M059J (cell line): ENCODE measurements at places on chromosomes 12 and 14.

GRCh38 chr12:103758310-103759089 lies 82.5 kb downstream of the NT5DC3 start:
- no peak for DNase-seq

- DNase-seq: no peak
Measured at GRCh38 chr12:43736927-43737440, 21.6 kb downstream of the PUS7L start.

DNA sequence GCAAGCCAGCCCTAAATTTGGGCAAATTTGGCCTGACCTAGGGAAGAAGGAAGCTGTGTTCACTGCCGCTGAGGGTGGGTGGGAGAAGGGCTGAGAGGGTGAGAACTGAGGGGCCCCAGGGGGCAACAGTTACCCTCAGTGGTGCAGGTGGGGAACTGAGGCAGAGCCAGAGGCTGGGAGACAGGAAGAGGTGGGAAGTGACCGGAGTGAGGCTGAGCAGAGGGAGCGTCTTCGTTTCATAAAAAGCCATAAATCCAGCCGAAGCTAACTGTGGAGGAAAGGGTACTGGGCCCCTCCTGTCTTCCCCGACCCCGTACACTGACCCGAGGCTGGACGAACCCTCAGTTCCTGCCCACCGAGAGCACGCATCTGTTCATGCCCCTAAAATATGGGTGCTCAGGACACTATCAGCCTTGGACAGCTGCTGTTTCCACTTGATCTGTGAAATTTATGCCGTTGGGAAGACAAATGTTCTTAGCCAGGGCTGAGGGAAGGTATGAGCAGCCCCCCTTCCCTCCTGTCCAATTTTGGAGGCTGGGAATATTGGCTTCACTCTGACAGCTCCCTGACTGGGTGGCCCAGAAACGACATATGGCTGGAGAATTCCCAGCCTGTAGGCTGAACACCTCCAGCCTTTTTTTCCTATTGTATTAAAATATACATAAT lies 116.5 kb downstream of the KIF26A start:
- no peak for DNase-seq

GRCh38 chr12:7096979-7097378 lies 4.7 kb upstream of the C1R start:
- DNase-seq: no peak

- peak; percentile 38 for DNase-seq
Measured at GRCh38 chr12:48542300-48542928, 17.0 kb downstream of the OR8S1 start.
